Stimulated activated CD4-positive, alpha-beta T cell treated with anti-CD3 and anti-CD28 coated beads, Interleukin-4, amount 100 ng/mL, for 48 hours (primary cell): ENCODE measurements at places on chromosomes 5 and 9.

DNA sequence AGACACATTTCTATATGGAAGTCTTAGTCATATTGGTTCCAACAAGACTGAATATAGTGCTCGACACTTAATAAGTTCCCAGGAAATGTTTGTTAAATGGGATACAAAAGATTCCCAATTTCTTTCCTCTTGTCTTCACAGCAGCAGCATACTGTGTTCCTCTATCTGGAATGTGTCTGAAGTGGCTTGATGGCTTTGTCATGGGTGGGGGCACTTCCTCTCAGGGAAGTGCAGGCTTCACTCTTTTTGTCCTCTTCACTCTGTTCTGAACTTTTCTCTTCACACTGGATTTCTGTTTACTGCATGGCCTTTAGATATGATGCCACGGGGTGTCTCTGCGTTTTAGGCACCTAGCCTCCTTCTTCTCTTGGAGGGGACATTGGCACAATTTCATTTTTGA lies 127.7 kb upstream of the C9orf72 start:
- no peak for DNase-seq

- DNase-seq, result no peak
Measured at GRCh38 chr5:3143382-3143781, 391.9 kb upstream of the IRX2 start.

GRCh38 chr5:60997721-60998120 lies 52.7 kb downstream of the NDUFAF2 start:
- no peak for DNase-seq

DNA sequence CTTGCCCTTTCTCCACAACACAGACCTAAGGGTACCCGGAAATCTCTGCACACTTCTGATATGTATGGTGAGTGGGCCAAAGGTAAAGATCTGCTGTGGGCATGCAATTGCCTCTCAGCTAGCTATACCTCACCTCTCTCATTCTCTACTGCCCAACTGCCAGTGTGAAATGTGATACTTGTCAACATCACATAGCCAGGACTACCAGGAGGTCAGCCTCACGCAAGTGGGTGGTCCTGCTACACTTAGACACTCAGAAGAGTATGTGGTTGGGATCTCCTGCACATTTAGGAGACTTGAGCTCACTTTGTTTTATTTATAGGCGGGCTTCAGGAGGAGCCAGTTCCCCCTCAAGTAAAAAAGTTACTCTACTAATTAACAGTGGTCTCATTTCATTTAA lies 88.0 kb upstream of the MAN2A1 start:
- no peak for DNase-seq

DNA sequence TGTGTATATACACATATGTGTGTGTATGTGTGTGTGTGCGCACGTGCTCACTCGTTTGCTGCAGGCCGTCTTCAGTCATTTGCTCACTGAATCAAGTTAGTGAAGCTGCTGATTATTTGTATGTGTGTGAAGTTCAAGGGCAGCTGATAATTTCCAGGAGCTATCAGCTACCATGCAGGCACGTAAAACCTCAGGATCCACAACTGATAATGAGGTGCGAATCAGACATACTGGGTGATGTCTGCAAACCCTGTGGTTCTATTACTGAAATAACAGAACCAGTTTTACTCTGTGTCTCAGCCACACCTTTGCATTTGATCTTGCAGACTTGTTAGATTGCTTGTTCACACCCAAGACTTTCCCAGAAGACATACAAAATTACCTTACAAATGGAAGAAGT lies 257.6 kb downstream of the TAF11L14 start:
- DNase-seq, result no peak

DNA sequence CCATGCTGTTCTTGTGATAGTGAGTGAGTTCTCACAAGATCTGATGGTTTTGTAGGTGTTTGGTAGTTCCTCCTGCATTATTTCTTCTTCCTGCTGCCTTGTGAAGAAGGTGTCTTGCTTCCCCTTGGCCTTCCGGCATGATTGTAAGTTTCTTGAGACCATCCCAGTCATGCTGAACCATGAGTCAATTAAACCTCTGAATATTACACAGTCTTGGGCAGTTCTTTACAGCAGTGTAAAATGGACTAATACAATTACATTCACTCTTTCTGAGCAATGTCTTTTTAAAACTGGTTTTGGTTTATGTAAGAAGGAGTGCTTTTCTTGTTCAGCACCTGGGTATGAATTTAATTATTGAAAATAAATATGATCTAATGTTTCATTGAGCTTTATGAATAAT lies 50.7 kb upstream of the ARRDC3 start:
- DNase-seq, result no peak

DNA sequence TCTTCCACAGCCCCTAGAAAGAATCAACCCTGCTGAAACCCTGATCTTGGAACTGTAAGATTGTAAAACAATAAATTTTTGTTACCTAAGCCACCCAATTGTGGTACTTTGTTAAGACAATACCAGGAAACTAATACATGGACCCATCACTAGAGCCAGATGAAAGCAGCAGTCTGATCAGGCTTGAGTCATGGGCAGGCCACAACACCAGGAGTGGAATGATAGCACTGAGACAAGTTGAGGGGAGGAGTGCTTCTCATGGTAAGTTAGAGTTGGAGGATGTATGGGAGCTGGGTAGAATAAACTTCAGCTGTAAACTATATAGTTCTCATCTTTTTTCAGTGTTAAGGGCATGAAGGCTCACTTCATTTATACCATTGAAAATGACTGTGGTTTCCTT lies 164.4 kb upstream of the OR13F1 start:
- no peak for DNase-seq

GRCh38 chr5:135657536-135658305 lies 78.9 kb upstream of the CXCL14 start:
- DNase-seq, result no peak

DNA sequence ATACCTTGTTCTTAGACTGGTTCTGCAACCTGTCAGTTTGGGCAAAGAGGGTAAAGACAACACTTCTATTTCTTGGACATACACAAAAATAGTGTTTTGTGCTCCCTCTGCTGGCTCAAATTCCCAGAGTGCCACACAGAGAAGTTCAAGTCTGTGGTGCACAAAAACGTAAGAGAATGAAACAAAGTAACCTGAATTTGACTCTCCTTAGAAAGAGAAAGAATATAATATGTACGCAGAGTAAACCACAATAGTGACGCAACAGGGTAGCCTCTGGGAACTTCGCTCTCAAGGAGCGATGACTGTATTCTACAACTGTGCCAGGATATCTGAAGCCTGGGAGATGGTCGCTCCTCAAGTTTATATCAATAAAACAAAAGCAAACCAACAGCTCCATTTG lies 18.5 kb downstream of the DDX31 start:
- no peak for DNase-seq

- DNase-seq, result no peak
Measured at GRCh38 chr5:105695941-105696340, 1974.8 kb downstream of the EFNA5 start.

DNA sequence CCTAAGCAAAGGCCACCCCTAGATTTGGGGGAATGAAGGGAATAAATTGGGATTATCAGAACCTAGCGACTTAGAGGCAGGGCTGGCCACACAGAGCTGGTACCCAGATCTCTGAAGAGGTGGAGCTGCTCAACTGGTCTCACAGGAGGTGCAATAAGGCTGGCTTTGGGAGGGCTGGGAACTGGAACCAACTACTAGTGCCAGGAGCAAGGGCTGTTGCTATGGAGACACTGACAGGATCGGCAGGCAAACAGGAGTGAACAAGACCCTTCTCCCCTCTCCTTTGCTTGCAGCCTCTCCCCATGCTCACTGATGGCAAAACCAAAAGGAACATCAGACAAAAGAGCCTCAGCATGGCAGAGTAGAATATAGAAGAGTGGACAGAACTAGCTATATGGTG lies 17.0 kb upstream of the WHRN start:
- DNase-seq, result no peak

- DNase-seq, result no peak
Measured at GRCh38 chr5:132134384-132134783, 60.8 kb downstream of the CSF2 start.

GRCh38 chr9:19298436-19299000 lies 68.0 kb downstream of the DENND4C start:
- DNase-seq, result no peak

- DNase-seq, result no peak
Measured at GRCh38 chr9:127974001-127974768, 6.6 kb downstream of the EEIG1 start.

DNA sequence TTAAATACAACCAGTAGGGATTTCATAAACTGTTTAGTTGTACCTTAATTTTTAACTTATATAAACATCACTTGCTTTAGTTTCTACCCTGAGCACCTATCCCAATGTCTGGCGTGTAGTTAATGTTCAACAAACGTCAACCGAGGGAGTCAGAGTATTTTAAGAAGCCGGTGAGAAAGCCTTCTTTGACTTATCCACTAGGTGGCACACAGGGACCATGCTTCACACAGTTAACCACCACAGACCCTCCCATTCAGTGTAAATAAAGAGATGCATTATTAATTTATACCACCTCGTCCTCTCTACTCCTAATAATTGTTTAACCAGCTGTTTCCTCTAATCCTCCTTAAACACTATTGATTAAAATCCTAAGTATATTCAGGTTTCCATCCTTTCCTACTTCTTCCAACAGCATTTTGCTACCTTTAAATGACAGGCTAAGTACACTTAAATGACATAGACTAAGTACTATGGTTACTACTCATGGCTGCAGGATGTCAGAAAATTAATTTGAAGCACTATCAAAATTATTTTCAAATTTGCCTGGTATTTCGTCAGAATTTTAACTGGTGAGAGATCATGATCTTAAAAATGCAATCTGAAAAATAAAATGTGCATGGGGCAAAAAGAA lies 2.3 kb downstream of the HAPLN1 start:
- DNase-seq, result no peak

DNA sequence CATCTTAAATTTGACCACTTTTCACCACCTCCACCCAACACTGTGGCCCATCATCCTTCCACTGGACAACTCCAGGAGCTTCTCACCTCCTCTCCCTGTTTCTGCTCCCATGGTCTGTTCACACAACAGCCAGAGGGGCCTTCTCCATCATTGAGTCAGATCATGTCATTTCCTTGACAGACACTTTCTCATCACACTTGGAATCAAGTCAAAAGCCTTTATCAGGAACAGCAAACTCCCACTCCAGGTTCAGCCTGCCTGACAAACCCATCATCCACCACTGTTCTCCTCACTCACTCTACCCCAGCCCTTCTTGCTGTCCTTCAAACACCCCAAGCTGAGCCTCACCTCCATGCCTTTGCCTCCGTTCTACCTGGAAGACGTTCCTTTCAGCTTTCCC lies 78.4 kb upstream of the ADRA1B start:
- DNase-seq, result no peak

- no peak for DNase-seq
Measured at GRCh38 chr9:129491487-129491855, 129.4 kb downstream of the C9orf50 start.

DNA sequence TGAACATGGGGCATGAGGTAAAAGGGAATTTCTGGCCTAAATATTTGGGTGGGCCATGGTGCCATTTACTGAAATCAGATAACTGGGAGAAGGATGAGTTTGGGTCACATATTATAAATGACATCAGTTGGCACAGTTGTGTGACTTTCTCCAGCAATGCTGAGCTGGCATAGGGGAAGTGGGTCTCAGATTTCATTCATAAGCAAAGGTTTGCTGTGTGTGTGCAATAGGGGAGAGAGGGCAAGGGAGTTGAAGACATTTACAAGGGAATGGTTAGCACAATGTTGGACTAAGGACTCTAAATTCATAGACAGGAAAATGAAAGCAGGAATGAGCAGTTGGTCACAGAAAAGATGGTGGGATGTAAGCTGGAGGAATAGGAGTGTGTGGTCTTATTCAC lies 47.8 kb upstream of the KLF9 start:
- no peak for DNase-seq

DNA sequence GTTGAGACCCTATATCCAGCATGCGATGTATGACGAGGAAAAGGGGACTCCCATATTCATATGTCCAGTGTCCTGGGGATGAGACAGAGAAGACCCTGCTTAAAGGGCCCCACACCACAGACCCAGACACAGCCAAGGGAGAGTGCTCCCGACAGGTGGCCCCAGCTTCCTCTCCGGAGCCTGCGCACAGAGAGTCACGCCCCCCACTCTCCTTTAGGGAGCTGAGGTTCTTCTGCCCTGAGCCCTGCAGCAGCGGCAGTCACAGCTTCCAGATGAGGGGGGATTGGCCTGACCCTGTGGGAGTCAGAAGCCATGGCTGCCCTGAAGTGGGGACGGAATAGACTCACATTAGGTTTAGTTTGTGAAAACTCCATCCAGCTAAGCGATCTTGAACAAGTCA lies 17.1 kb downstream of the BTNL3 start:
- no peak for DNase-seq

GRCh38 chr5:83726912-83727311 lies 6.3 kb upstream of the HAPLN1 start:
- no peak for DNase-seq

- no peak for DNase-seq
Measured at GRCh38 chr5:62317810-62318209, 11.8 kb downstream of the KIF2A start.

GRCh38 chr9:121331992-121332685 lies 37.9 kb downstream of the STOM start:
- no peak for DNase-seq

GRCh38 chr9:92432350-92432749 lies 8.1 kb upstream of the OMD start:
- DNase-seq, result no peak

DNA sequence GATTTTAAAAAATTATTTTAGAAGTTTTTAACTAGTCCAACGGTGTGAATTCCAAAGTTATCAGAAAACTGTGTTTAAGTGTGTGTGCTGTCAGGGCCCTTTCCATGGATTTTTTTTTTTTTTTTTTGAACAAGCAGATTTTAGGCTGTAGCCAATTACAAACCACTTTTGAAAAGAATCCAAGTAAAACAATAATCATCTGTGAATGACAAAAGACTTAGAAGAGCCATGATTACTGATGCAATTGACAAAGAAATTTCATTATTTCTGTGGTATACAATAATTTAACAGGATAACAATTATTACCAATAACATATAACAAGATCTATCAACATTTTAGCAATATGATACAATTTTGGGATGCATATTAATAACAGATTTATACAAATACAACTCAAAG lies 16.2 kb upstream of the PAIP1 start:
- no peak for DNase-seq

- DNase-seq, result no peak
Measured at GRCh38 chr9:18672706-18673105, 198.8 kb downstream of the ADAMTSL1 start.

DNA sequence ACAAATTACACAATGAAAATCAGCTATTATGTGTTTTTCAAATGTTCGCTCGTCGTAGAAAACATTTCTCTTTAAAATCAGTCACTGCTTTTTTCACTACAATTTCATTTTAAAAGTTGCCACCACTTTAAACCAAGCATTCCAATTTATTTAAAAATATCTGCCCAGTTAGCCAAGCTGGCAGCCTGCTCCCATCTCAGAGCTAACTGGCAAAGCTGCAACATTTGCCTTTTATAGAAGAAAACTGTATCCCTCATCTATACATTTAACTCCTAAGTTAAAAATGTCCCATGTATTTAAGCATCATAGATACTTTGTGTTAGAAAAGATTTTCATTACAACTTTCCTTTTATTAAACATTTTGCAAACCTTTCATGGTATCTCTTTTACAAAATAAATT lies 294.9 kb upstream of the ADAMTS16 start:
- DNase-seq, result no peak

GRCh38 chr5:84298628-84299027 lies 86.1 kb downstream of the EDIL3 start:
- no peak for DNase-seq
